ENCODE measurements at places on chromosomes 11 and 22. TPM values are rescaled to one million over a fixed set of nuclear protein-coding genes. Genes with fewer than 3 reads are reported as not detected.

The CCDC87 gene
- 0.07 TPM for total RNA-seq

The PLEKHB1 gene
- total RNA-seq: 5.2 TPM

The FAT3 gene
- total RNA-seq: not detected

The SMC1B gene
- 0.68 TPM for total RNA-seq

The RAB3IL1 gene
- not detected for total RNA-seq

The EFCAB6 gene
- total RNA-seq: 0.20 TPM

The MUC2 gene
- total RNA-seq: not detected

The VPREB1 gene
- not detected for total RNA-seq

The KRTAP5-4 gene
- not detected for total RNA-seq

Measured in T-helper 2 cell treated with Interferon-gamma antibody and Interleukin-4, amounts not matched to agents 100 ng/mL and 5 ng/mL, for 36 hours (primary cell).